ELF-1 (cell line): ENCODE measurements at places on chromosomes 3 and 15.

GRCh38 chr3:57179580-57180410 lies 14.6 kb upstream of the IL17RD start:
- DNase-seq: no peak

DNA sequence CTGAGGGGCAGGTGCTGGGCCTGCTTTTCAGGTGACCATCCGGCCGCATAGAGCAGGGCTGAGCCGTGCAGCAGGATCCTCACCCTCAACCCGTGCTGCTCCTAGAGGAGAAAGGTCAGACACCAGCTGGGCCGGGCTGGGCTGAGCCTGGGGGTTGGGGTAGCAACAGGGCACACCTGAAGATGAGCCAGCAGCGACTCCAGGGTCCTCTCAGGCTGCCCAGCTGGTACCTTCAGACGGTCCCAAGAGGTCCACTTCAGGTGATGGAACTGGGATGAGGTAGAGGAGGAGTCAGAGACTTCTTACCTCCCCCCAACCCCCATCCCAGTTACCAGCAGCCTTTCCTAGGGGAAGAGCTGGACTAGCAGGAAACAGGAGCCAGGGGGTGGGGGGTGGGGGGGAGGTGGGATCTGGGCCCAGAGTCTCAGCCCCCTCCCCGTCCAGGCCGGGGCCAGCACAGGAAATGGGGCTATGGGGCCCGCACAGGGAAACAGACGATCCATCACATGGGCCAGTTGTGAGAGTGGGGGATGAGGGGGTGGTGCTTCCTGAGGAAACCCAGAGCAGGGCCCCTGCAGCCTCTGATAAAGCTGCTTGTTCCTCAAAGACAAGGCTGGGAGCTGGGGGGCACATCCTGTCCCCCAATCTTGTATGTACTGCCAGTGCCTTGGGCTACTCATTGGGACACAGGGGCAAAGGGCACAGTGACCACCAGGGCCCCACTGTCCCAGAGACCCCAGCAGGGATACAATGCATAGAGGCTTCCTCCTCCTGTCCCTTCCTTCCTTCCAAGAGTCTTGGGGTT lies 3.0 kb downstream of the INKA1 start:
- peak; percentile 27 for DNase-seq

DNA sequence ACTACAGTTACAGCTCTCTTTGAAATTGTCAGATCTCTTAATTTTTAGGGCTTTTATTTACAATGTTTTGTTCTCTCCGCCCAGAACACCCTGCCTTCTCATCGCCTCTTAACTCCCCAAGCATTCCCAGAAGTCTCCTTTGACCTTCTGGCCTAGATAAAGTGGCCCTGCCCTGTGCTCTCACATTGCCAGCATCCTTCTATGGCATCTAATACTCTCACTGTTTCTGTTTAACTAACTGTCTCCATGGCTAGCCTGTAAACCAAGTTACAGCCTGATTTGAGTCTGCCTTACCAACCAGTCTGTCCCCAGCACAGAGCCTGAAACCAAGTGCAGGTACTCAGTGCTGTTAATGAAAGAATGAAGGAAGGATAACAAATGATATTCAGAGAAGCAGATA lies 19.9 kb downstream of the COL8A1 start:
- DNase-seq: no peak

- no peak for DNase-seq
Observed at GRCh38 chr15:50862553-50862952, 45.9 kb upstream of the AP4E1 start.

GRCh38 chr15:82882273-82882928 lies 70.1 kb downstream of the HOMER2 start:
- DNase-seq: no peak

- DNase-seq: no peak
Observed at GRCh38 chr15:29566914-29567313, 255.4 kb downstream of the TJP1 start.

DNA sequence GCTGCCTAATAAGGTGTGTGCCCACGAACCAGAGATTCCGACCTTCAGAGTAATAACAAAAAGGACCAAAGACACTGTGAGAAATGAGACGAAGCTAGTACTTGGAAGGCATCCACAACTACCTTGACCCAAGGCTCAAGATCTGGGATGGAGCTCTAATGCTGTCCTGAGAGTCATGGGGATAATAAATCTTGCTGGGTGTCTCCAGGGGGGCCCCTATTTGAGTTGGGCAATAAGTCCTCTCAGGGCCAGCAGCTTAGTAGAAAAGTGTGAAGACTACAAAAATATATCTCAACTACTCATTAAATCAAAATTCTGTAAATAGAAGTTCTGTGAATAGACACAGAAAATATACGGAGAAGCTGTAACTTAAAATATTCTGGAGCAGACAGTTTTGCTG lies 2.9 kb upstream of the NDN start:
- no peak for DNase-seq

DNA sequence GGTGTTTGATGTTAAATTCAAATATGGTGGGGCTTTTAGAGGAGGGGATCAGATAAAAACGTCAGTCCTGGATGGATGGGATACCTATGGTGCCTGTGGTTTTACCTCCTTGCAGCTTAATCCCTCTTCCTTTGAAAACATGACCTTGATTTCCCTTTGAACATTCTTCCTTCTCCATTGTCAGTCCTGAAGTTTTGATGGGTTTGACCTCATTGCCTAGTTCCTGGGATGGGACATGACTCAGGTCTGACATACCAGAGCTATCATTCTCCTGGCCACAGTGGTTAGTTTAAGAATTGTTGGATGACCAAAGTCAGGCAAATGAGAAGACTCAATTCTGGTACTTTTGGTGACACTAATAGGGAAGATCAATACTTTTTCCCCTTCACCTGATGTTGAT lies 87.2 kb downstream of the PRICKLE2 start:
- no peak for DNase-seq

DNA sequence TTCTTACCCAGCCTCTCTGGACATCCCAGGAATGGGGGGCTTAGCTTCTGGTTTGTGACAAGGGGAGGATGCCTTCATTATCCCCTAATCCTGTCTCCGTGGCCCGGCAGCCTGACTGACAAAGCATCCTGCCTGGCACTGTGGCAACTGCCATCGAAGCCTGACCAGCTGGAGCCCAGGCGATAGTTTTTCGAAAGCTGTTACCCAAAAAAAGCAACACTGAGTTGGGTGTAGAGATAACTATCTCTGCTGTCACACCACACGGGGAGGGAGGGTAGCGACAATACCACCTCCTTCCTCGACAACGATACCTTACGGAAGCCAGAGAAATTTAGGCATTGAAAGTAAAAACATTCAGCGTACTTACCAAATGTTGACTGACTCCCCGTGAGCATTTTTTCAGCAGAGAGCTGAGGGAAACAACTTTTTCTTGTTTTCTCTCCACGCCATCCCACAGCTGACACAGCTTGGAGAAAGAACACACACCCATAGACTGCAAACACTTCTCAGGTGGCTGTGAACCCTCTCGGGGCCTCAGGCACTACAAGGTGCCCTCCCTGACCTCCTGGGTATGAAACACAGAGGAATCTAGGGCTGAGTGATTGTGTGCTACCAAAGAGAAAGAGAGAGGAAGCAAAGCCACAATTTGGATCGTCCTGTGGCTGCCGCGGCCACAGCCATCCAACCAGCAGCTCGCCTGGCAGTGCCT lies 361.9 kb upstream of the ICE2 start:
- no peak for DNase-seq

DNA sequence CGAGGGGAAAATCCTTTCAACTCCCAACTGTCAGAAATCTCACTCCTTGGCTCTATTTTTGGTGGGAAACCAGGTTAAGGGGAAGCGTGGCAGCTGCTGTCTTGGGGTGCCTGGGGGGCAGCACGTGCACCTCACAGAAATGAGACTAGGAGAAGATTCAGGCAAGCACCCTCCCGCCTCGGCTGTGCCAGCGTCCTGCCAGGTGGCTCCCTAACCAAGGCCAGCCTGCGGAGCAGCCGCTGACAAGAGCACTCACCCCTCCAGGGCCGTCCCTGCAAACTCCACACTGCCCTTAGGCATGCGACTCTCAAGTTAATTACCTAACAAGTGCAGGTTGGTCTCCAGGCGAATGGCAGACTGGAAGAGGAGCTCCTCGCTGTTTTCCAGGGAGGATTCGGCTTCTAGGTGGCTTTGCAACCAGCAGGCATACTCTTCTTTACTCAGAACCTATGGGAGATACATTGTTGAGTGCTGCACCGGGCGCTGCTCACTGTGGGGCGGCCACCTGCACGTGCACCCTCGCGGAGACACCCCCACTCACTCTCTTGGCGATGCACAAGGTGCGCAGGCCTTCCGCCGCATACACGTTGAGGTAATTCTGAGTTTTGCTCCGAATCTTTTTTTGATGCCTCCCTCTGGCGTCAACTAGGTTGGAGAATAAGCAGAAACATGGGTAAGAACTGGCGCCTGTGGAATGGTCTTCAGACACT lies 155.3 kb downstream of the ATP10A start:
- peak; percentile 49 for DNase-seq

GRCh38 chr3:51705276-51706020 lies 1.4 kb upstream of the GRM2 start:
- no peak for DNase-seq

DNA sequence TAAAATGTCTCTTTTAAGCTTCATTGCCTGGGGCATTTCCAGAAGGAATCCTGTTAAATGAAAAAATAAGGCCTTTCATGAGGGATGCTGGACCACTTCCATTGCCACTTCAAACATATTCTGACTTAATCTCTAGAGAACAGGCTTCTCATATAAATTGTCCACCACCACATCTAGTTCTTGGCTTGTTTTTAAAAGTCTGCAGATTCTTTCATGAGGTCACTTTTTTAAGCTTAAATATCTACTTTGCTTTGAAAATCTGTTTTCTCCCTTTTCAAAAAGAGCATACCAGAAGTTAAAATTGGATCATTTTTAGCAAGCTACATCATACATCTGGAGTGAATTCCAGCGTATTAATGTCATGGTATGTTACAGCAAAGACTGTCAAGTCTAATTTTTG lies 131.6 kb downstream of the C3orf70 start:
- no peak for DNase-seq

DNA sequence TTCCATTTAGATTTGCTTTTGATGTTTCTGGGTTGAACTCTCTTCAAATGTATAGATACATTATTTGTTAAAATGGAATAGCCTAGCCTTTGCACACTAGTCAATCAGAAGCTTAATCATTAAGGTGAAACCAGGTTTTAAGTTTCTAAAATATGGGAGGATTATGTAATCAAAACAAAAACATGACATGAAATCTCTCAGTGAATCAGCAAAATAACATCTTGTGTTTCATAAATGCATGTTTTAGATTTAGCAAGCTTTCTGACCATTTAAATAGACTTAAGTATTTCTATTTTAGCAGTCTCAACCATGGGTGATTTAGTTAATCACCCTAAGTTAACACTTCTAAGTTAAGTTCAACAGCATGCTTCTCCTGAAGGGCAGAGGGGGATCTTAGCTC lies 11.3 kb downstream of the GTF2E1 start:
- no peak for DNase-seq
